ENCODE measurements at places on chromosomes 3 and 15.

DNA sequence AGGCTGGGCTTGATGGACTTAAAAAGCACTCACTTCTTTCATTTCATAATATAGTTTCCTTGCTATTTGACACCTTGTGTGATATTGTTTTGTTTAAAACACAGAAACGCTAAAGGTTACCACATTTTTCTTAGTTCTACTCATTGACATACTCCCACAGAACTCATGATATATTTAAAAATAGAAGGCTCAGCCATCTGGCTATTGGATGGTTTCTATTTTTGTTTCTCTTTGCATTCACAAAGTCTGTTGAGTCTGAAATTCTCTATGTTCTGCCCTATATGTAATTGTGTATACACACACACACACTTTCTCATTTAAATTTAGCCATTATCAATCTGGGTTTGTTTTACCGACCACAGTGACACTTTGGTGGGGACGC lies 128.2 kb downstream of the SOX2 start:
- no peaks in the 10 kb centered on the region for H3K4me1 ChIP-seq
- DNase-seq, result no peak
- H3K27me3 ChIP-seq, result no peaks in the 10 kb centered on the region
- H3K36me3 ChIP-seq, result no peaks in the 10 kb centered on the region

GRCh38 chr15:68999091-68999490 lies 15.4 kb upstream of the NOX5 start:
- no peak overlapping the region for H3K27ac ChIP-seq
- no peak overlapping the region for H3K4me3 ChIP-seq
- DNase-seq, result no peak
- H3K4me1 ChIP-seq, result no peaks in the 10 kb centered on the region

DNA sequence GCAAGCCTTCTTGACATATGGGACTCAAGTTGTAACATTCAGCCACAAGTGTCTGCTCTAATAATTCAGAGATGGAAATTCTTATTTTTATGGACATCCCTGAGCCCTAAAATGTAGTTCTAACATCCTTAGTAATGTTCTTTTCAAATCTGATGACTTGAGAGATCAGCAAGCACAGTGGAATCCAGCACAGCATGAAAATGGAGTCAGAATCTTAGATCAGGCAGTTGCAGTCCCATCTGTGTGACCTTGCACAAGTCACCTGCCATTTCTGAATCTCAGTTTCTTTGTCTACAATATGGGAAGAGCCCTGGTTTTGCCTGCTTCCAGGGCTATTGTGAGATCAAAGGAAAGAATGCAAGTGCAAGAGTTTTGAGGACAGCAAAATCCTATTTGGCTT lies 183.9 kb upstream of the LPP start:
- H3K4me3 ChIP-seq, result no peak overlapping the region
- no peak for DNase-seq
- H3K27me3 ChIP-seq, result no peaks in the 10 kb centered on the region
- no peaks in the 10 kb centered on the region for H3K36me3 ChIP-seq
- H3K27ac ChIP-seq, result no peak overlapping the region

DNA sequence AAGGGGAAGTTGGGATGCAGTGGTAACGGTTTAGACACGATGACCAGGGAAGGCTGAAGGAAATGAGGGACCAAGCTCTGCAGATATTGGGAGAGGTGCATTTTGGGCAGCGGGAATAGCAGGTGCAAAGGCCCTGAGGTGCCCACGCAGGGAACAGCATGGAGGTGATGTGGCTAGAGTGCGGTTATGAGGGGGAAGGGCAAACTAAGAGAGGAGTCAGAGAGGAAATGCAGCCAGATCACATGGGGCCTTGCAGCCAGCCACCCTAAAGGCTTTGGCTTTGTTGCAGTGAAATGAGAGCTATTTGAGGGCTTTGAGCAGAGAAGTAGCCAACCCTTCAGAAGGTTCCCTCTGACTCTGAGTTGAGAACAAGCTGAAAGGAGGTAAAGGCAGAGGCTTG lies 2.6 kb downstream of the SPATA12 start:
- H3K27ac ChIP-seq, result no peak overlapping the region
- H3K4me3 ChIP-seq, result no peak overlapping the region
- no peak for DNase-seq

- no peak for DNase-seq
- peaks cover 29% of the 10 kb centered on the region for H3K36me3 ChIP-seq
- no peaks in the 10 kb centered on the region for H3K27me3 ChIP-seq
- H3K27ac ChIP-seq, result no peak overlapping the region
- no peak overlapping the region for H3K4me3 ChIP-seq
- H3K4me1 ChIP-seq, result peaks cover 16% of the 10 kb centered on the region
Observed at GRCh38 chr15:68778876-68779275, 41.8 kb downstream of the ANP32A start.

- peaks cover 30% of the 10 kb centered on the region for H3K27me3 ChIP-seq
- peak; percentile 39 for DNase-seq
- no peaks in the 10 kb centered on the region for H3K36me3 ChIP-seq
- no peak within 1 kb of the TSS for H3K27ac ChIP-seq
Observed at GRCh38 chr15:37100109-37100965, at the start of gene MEIS2. MEIS2 (minus strand) TSS chr15:37100549; CDS start chr15:37099466, 1,083 bp downstream.

GRCh38 chr3:168956076-168956475 lies 707.4 kb downstream of the MECOM start:
- H3K36me3 ChIP-seq, result no peaks in the 10 kb centered on the region
- H3K27me3 ChIP-seq, result no peaks in the 10 kb centered on the region
- DNase-seq, result no peak
- H3K4me1 ChIP-seq, result no peaks in the 10 kb centered on the region
- H3K4me3 ChIP-seq, result no peak overlapping the region

DNA sequence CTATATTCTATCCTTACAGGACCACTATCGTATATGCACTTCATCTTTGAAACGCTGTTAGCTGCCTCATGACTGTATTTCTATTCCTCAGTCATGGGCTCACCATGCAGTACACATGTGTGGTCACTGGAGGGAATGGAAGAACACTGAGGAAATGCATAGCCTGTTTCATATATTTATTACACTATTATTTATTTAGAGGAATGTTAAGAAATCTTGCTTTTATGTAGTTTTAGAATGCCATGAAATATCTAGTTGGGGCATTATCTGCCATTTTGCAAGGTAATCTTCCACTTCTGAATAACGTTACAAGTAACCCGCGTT lies 155.7 kb downstream of the IGF1R start:
- H3K4me3 ChIP-seq, result no peak overlapping the region
- no peaks in the 10 kb centered on the region for H3K27me3 ChIP-seq
- no peak for DNase-seq
- H3K4me1 ChIP-seq, result no peaks in the 10 kb centered on the region
- no peaks in the 10 kb centered on the region for H3K36me3 ChIP-seq

- H3K4me3 ChIP-seq, result no peak overlapping the region
- DNase-seq, result no peak
- H3K27ac ChIP-seq, result no peak overlapping the region
- H3K36me3 ChIP-seq, result peaks cover 4% of the 10 kb centered on the region
- no peaks in the 10 kb centered on the region for H3K27me3 ChIP-seq
- H3K4me1 ChIP-seq, result peaks cover 35% of the 10 kb centered on the region
Observed at GRCh38 chr3:72995337-72995736, 1.3 kb upstream of the PPP4R2 start.

GRCh38 chr15:65418596-65418995 lies 4.2 kb downstream of the IGDCC4 start:
- H3K27ac ChIP-seq, result no peak overlapping the region

GRCh38 chr3:19866751-19867347 lies 67.2 kb downstream of the EFHB start:
- H3K27me3 ChIP-seq, result no peaks in the 10 kb centered on the region
- H3K4me3 ChIP-seq, result no peak overlapping the region
- peak; percentile 25 for DNase-seq
- no peak overlapping the region for H3K27ac ChIP-seq

DNA sequence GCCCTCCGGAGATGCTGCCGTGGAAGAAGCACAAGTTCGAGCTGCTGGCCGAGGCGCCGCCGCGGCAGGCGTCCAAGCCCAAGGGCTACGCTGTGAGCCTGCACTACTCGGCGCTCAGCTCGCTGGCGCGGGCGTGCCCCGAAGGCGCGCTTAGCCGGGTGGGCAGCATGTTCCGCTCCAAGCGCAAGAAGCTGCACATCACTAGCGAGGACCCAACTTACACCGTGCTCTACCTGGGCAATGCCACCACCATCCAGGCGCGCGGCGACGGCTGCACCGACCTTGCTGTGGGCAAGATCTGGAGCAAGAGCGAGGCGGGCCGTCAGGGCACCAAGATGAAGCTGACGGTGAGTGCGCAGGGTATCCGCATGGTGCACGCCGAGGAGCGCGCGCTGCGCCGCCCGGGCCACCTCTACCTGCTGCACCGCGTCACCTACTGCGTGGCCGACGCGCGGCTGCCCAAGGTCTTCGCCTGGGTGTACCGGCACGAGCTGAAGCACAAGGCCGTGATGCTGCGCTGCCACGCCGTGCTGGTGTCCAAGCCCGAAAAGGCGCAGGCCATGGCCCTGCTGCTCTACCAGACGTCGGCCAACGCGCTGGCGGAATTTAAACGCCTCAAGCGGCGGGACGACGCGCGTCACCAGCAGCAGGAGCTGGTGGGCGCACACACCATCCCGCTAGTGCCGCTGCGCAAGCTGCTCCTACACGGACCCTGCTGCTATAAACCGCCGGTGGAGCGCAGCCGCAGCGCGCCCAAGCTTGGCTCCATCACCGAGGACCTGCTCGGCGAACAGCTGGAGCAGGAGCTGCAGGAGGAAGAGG lies 1.3 kb downstream of the FAM43A start:
- H3K4me1 ChIP-seq, result peaks cover 51% of the 10 kb centered on the region
- peak; percentile 45 for DNase-seq
- H3K4me3 ChIP-seq, result peak overlapping the region; percentile 45
- H3K36me3 ChIP-seq, result no peaks in the 10 kb centered on the region
- no peaks in the 10 kb centered on the region for H3K27me3 ChIP-seq

GRCh38 chr3:53843195-53844177 lies 2.7 kb downstream of the CHDH start:
- H3K4me1 ChIP-seq, result no peaks in the 10 kb centered on the region
- no peak overlapping the region for H3K4me3 ChIP-seq
- H3K27ac ChIP-seq, result no peak overlapping the region
- peaks cover 5% of the 10 kb centered on the region for H3K27me3 ChIP-seq

DNA sequence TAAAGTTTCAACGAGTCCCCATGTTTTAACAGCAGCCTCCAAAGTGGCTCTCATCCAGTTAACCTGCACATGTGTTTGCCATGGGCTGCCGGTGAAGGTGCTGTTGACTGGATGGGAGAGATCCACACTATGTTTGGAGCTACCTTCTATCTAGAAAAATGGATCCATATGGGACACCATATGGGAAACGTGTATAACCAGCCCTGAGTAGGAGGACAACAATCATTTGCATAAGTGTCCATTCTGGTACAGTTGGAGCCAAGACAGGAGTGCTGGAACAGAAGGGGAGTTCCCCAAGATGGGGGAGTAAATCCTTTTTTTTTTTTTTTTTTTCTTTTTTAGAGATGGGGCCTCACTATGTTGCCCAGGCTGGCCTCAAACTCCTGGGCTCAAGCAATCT lies 36.6 kb downstream of the MKRN2 start:
- no peak overlapping the region for H3K4me3 ChIP-seq
- no peaks in the 10 kb centered on the region for H3K27me3 ChIP-seq
- H3K27ac ChIP-seq, result peak overlapping the region; percentile 10

GRCh38 chr15:69755551-69756310 lies 303.1 kb downstream of the RPLP1 start:
- H3K27me3 ChIP-seq, result no peaks in the 10 kb centered on the region
- no peaks in the 10 kb centered on the region for H3K36me3 ChIP-seq
- H3K4me3 ChIP-seq, result no peak overlapping the region
- H3K27ac ChIP-seq, result no peak overlapping the region
- peaks cover 73% of the 10 kb centered on the region for H3K4me1 ChIP-seq

- no peaks in the 10 kb centered on the region for H3K4me1 ChIP-seq
- H3K36me3 ChIP-seq, result no peaks in the 10 kb centered on the region
- H3K27me3 ChIP-seq, result no peaks in the 10 kb centered on the region
- DNase-seq, result no peak
- no peak overlapping the region for H3K27ac ChIP-seq
- H3K4me3 ChIP-seq, result no peak overlapping the region
Observed at GRCh38 chr3:181384970-181385369, 326.8 kb upstream of the SOX2 start.

DNA sequence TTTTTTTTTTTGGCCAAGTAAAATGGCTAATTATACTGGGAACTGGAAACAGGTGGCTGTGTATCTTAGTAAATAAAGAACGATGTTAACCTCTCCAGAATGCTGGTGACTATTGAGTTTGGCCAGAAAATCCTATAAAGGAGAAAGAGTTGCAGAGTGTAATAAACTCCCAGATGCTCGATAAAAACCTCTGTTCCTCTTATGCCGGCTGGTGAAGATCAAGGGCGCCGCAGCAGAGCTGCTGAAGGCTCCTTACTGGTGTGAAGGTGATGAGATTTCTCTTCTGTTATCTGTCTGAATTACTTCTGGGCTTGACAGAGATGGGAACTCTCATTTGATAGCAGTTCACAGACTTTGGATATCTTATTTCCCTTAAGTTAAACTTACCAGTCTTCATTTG lies 104.6 kb downstream of the PTPRG start:
- no peaks in the 10 kb centered on the region for H3K36me3 ChIP-seq
- no peaks in the 10 kb centered on the region for H3K4me1 ChIP-seq
- no peak overlapping the region for H3K4me3 ChIP-seq
- H3K27me3 ChIP-seq, result no peaks in the 10 kb centered on the region
- no peak for DNase-seq
